ENCODE measurements at places on chromosomes 12 and 14.

- no peak for DNase-seq
Observed at GRCh38 chr12:67780580-67781084, 132.1 kb downstream of the DYRK2 start.

- no peak for DNase-seq
Observed at GRCh38 chr12:116141833-116142162, 135.7 kb downstream of the MED13L start.

- no peak for DNase-seq
Observed at GRCh38 chr14:52219488-52220084, 47.9 kb upstream of the PTGDR start.

GRCh38 chr14:80930095-80930494 is 11.4 kb downstream of the CEP128 start:
- DNase-seq = no peak

DNA sequence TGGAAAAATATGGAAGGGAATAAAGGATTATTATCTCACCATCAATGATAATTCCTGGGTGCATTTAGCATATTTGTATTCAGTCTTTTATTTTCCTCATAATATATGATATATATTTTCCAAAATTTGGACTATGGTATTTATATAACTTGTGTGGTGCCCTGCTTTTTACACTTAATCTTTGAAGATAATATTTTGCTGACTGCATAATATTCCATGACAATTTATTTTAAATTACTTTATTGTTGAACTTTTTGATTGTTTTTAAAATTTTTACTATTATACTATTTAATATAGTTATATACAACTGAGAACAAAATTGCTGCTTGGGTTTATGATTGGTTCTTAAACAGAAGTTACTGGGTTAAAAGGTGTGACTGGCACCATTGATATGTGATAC is 212.3 kb downstream of the TTC6 start:
- no peak for DNase-seq

- DNase-seq = peak; percentile 88
Observed at GRCh38 chr14:73943083-73943482, 6.8 kb downstream of the FAM161B start.

- no peak for DNase-seq
Observed at GRCh38 chr14:74586681-74587362, 25.2 kb downstream of the LTBP2 start.

DNA sequence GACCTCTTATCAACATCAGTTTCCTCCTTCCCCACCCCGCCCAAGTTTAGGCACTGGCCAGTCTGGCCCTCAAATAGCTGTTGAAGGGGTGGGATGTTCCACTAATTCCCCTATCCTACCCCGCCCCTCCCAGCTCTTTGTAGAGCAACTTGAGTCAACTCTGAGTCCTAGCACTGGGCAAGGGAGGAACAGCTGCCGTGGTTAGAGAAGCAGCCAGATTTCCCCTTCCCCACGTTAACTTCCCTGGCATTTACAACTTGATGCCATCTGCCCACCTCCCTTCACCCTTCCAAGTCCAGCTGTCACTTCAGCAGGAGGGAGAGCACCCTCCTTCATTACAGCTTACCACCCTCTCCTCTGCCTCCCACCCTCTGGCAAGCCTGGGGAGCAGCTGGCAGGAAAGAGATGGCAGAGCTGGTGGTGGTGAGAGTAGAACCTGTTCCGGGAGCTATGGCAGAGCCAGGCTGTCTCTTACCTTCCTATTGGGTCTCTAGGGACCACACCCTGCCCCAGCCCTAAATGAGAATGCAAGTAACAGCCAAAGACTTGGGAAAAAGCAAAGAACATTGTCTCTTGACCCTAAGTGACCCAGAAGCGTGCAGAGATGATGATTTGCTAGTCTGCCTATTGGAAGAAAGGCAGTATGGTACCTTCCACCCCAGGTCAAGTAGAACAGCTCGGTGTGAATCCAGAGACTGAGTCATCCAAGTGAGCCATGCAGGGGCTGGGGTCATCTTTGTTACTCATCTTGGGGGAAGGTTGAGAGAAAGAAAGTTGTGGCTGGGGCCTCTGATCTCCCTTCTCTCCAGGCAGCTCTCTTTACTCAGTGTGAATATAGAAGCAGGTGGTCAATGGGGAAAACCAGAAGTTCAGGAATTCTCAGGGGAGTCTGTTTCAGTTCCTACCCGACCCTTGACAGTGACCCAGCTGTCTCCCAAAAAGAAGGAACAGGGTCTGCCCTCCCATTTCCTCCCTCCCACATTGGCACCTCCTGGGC is 1.5 kb downstream of the BLOC1S1 start:
- no peak for DNase-seq

GRCh38 chr14:103879570-103880347 is 32.4 kb upstream of the PPP1R13B start:
- DNase-seq = no peak

- DNase-seq = no peak
Observed at GRCh38 chr12:2417481-2418160, 364.8 kb downstream of the CACNA1C start.

DNA sequence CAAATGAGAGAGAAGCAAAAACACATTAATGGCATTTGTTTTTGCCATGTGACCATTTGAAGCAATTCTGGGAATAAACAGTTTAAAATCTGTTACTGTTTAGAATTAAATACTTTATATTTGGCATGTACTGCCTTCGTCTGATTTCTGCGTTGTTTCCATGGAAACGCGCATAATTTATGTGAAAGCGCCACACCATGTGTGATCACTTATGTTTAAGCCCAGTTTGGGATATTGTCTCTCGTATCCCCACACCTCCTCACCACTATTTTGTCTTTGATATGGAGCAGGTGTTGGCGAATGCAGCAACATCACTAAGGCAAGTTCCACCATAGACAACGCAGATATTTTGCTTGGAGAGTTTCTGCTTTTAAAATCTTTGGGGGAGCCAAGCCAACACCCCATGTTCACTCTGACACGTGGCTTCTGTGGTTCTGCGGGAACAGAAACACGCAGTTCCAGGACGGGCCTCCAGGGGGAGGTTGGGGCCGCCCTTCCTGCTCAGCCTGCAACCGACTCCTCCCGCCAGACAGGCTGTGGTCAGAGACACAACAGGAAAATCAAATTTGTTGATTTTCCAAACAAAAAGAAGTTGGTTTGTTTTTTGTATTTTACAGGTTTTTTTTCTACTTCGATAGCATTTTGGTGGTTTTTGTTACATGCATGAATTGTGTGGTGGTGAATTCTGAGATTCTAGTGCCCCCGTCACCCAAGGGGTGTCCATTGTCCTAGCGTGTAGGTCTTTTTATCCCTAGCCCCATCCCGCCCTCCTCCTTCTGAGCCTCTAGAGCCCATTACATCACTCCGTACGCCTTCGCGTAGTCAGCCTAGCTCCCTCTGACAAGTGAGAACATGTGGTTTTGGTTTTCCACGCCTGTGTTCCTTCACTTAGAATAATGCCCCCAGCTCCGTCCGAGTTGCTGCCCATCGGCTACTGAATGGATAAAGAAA is 101.9 kb upstream of the SFSWAP start:
- peak; percentile 49 for DNase-seq

GRCh38 chr12:26651566-26652188 is 181.3 kb downstream of the ITPR2 start:
- peak; percentile 65 for DNase-seq

- no peak for DNase-seq
Observed at GRCh38 chr14:103366741-103367140, 18.5 kb upstream of the MARK3 start.

DNA sequence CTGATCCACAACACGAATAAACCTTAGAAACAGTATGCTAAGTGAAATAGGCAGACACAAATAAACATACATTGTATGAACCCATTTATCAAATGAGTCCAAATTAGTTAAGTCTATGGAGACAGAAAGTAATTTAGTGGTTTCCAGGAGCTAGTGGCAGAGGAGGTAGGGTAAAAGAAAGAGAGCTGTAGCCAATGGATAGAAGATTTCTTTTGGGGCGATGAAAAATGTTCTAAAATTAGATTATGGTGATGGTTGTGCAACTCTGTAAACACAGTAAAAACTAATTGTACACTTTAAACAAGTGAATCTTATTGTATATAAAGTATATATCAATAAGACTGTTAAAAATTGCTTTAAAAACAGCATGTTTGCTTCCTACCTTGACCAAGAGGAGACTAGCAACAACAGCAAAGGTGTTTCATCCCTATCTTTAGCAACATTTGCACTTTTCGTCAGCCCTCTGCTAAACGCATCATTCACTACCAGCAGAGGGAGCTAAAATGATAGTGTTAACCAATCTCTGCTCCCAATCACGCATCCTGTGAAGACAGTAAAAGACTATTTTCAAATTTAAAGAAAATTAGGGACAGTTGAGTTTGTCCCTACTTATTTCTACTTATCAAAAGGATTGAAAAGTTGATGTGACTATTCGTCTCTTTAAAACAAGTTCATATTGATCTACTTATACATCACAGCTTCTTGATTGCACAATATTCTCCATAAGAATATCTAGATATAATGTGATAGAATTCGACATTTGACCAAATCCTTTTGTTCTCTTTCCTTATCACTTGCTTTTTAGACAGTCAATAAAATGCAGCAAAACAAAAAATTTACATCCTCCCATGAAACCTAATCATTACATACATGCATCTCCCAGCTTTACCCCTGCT is 24.0 kb upstream of the LGR5 start:
- DNase-seq = peak; percentile 61

DNA sequence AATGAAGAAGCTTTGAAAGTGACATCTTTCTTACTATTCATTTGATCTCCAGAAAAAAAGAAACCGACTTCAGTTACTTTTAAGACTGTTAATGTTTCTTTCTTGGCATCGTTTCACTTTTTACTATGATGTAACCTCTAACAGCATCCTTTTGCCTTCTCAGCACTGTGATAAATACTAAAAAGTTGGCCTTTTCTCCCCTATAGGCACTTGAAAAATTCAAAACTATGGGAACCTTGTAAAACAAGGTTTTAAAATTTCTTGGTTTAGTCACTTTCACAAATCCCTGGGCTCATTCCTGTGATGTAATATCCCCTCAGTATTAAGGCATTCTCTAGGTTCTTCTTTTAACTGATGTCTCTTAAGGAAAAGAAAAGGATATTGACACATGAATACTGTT is 281.8 kb downstream of the EGLN3 start:
- DNase-seq = no peak

GRCh38 chr14:74064883-74065282 is 19.4 kb downstream of the ALDH6A1 start:
- DNase-seq = no peak

GRCh38 chr12:104643819-104644669 is 187.3 kb downstream of the CHST11 start:
- DNase-seq = peak; percentile 77

- no peak for DNase-seq
Observed at GRCh38 chr12:107761502-107761904, 566 bp upstream of the PRDM4 start.
